T-helper 2 cell (primary cell): ENCODE measurements at places on chromosomes 11 and 22.

GRCh38 chr11:33942954-33943353 is 51.1 kb upstream of the LMO2 start:
- no peak for DNase-seq

DNA sequence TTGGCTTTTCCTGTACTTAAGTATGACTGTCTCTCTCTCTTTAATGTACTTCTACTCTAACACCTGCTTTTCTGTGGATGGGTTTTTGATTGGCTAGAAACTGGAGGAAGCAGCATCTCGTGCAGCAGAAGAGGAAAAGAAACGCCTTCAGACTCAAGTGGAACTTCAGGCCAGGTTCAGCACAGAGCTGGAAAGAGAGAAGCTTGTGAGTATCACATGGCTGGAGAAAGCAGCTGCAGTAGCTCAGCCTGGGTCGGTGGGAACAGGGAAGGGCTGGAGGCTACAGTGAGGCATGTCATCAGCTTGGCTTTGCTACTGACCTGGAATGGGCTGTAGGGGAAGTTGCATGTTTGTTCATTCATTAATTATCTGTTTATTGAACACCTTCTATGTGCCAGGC is 74.2 kb downstream of the SWAP70 start:
- no peak for DNase-seq

GRCh38 chr22:36911887-36912661 is 1.4 kb upstream of the CSF2RB start:
- DNase-seq: no peak

DNA sequence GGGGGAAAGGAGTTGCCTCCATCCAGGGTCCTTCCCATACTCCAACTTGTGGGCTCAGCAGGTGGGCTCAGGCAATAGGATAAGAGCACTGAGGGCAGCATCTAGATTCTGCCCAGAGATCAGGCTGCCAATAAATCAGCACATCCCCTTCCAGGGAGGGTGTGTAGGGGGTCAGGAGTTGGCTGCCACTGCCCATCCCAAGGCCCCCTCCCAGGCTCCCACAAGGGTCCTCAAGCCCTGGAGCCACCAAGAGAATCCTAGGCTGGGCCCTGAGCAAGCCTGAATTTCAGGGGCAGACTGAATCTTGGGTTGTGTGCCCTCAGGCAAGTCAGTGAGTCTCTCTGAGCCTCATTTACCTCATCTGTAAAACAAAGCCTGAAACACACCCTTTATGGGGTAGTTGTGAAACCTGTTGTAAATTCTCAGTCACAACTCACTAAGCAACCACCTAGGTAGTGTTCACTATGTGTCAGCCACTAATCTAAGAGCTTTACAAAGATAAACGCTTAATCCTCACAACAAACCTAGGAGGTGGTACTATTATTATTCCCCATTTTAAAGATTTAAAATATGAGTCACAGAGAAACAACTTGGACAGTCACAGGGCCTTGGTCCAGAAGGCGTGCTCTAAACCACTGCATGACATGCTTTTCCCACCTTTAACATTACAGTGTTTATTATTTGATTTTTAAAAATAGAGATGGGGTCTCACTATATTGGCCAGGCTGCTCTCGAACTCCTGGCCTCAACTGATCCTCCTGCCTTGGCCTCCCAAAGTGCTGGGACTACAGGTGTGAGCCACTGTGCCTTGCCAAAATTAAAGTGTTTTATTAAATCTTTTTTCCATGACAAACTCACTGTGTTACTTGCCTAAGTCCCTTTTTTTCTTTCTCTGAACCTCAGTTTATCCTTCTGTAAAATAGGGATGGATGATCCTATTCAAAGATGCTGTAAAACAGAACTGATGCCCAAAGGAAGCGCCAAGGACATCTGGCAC is 36.2 kb downstream of the LMO1 start:
- no peak for DNase-seq

GRCh38 chr11:96272529-96273222 is 70.3 kb downstream of the MAML2 start:
- no peak for DNase-seq

DNA sequence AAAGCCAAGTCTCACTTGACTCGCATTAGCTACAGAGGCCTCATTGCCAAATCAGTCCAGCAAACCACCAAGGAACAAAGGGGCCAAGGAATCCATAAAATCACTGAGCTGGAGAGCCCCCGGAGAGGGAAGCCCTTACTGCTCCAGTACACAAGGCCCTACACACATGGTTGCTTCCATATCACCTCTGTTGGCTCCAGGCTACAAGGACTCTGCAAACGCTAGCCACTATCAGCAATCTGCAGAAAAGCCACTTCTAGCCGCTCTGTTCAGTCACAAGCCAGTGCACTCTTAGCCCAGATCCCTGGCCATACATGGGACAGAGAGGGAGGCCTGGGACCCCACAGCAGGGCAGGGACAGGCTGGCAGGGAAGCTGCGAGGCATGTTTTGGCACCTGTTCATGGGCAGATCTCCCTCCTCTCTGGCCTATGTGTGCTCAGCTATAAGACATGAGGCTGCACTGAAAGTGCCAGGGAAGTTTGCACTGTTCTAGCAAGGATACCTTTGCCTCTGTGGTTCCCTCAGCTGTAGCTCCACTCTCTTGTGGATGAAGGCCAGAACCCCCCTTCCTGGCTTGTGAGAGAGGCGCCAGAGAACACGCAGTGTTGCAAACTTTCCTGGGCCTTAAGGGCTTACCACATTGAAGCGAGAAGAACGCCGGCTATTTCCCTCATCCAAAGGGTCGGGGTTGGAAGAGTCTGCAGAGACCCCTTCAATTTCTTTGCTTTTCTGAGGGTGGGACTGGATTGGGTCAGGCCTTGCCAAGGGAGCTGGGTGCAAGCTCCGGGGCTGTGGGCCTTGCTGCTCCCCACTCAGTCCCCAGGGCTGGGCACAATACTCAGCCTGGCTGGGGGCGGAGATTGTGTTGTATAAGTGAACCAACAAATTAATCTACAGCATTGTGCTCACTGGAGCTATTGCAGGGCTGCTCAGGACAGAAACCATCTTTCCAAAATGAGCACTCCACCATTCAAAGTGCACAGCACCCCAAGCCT is 108.7 kb upstream of the PITPNB start:
- DNase-seq: no peak

- no peak for DNase-seq
These were observed 82.8 kb downstream of the SPATA19 start for GRCh38 chr11:133762538-133762937.

DNA sequence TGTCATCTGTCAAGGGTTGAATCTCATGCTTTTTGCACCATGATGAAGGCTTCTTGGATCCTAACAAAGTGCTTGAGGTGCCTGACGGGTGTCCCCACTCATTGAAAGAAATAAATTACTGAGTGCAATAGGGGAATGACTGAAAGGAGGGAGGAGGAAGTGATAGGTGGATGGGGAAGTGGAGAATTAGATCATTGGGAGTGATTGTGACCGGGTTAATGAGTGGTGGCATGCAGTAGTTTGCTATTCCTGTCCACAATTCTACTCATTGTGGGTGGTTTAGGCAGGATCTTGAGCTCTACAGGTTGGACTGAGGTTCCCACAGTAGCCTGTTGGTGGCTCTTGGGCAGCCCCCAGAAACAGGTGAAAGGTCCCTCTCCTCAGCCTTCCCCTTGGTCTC is 44.3 kb downstream of the THAP12 start:
- DNase-seq: no peak

GRCh38 chr22:32801537-32802236 is at the start of gene TIMP3:
TSS of gene TIMP3 (plus strand) at chr22:32801705. CDS start at chr22:32802002, 297 bp downstream.
- no peak for DNase-seq

GRCh38 chr11:125242141-125242775 is 77.7 kb downstream of the PKNOX2 start:
- DNase-seq: no peak

DNA sequence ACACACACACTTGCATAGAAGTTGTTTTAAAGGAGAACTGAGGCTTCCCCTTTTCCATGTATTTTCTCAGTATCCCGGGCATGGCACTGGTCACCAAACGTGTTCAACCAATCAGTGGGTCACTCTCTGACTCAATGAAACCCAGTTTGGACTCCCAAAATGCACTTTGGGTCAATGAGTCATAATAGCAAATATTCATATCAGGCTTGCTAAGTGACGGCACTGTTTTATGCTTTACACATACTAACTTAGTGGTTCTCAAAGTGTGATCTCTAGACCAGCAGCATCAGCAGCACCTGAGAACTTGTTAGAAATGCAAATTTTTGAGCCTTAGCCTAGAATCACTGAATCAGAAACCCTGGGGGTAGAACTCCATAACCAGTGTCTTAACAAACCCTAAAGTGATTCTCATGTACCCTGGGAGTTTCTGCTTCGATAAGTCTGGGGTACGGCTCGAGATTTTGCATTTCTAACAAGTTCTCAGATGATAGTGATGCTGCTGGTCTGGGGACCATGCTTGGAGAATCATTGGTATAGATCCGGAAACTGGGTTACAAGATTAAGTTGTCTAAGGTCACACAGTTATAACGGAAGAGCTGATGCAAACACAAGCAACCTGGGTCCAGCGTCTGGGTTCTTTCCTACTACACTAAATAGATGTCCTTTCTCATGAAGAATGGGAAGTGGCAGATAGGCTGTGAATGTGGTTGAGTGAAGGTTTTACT is 35.6 kb downstream of the ETS1 start:
- no peak for DNase-seq

DNA sequence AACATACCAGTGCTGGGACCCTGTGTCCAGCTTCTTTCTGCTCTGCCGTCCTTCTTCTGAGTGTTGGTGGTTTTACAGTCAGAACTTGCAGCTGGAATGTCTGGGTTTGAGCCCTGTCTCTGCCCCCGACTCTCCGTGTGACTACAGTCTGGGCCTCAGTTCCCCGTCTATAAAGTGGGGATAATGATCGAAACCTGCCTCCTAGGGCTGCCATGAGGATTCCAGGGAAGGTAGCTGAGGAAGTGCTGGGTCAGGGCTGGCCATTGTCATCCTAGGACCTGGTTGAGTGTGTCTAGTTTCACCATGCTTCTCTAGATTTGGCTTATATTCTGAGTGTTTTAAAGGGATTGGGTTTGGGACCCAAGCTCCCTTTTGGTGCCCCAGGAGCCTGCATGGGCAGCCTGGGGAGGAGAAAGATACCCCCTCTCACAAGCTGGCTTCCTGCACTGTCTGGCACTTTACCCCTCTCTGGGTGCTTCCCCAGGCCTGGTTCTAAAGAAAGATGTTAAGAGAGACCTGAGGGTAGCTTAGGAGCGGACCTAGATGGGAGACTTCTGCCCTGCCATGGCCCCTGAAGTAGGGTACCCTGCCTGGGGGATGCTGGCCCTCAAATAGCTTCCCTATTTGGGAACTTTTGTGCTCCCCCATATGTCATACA is 49.9 kb downstream of the TSPAN18 start:
- DNase-seq: no peak

GRCh38 chr11:94030059-94030458 is 8.9 kb downstream of the HEPHL1 start:
- no peak for DNase-seq

DNA sequence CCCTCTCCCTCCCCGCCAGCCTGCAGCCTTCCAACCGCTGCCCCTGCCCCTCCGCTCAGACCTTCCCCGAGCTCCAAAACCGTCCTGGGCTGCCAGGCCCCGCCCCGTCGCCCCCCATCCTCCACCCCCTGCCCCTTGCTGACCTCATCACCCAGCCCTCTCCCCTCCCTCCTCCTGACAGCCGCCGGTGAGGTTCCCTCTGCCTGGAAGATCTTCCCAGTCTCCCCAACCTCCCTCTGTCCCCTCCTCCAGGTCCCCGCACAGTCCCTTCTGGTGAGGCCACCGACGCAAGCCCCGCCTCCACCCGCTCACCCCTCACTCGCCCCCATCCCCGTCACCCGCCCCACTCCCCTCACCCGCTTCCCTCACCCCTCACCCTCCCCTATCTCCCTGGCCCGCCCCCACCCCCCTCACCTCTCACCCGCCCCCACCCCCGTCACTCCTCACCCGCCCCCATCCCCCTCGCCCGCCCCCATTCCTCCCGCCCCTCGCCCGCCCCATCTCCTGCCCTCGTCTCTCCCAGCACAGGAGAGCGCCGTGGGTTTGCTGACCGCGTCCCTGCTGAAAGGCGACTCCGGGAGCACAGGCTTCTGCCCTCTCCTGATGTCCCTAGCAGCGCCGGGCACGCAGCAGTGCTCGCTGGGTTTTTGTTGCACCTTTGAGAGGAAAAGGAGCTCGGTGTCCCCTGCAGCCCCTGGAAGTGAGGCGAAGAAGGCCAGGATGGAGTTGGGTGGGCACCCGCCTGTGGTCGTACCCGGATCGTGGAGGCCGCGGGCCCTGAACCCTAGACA is 16.4 kb upstream of the UPK3A start:
- DNase-seq: peak; percentile 16

DNA sequence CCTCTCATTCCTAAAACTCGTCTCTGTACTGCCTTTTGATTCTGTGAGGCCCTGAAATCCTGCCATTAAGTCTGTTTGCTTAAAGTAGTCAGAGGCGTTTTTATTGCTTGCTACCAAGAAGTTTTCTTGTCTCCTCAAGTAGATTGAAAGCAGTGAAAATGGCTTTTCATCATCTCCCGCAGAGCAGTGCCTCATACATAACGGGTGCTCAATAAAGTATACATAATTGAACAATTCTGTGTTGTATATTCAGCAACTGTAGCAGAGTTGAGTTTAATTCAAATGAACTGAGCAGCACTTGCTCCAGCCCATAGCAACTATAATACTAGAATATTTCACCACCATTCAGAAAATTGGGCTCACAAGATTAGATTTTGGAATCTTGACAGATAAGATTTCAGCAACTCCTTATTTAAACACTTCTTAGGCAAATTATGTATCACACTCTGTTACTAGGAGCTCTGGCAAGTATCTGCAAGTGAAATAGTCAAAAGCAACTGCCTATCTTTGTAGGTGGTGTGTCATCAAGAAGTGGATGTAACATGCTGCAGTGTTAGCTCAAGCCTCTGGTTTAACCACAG is 20.0 kb downstream of the FIBIN start:
- DNase-seq: no peak

- no peak for DNase-seq
These were observed 14.6 kb downstream of the MMP13 start for GRCh38 chr11:102940714-102941588.

DNA sequence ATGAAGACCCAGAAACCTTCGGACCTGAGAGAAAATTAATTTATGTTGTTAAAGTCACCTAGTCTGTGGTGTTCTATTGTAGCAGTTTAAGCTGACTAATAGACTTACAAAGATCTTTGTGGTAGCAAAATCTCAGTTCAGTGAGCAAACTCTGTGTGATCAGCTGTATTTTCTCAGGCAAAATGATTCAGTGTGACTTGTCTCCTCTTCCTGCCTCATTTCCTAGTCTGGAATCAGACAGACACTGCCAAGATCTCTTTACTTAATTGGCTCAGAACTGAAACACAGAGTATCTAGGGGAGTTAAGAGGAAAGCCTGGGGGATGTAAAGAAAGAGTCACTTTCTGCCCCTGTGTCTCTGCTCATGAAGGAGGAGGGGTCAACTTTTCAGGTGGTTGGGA is 564.7 kb downstream of the KCNA4 start:
- DNase-seq: no peak

DNA sequence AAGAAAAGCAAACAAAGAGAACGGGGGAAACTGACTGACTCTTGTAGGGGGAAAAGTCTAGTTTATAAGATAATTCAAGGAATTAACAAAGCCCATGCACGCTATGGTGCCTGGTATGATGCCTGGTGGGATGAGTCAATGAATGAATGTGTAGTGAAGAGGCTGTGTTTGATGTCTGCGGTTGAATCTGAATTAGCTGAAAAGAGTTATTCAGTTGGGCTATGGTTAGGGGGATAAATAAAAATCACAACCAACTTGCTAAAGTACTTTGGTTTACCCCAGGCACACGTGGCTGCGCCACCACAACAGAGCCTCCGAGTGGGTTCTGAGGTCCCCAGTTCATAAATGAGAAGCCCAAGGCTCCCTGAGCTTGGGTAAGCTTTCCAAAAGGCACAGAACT is 369.3 kb upstream of the SYN3 start:
- DNase-seq: no peak
